ENCODE measurements at places on chromosomes 12 and 14. TPM values are rescaled to one million over a fixed set of nuclear protein-coding genes. Genes with fewer than 3 reads are reported as not detected.
A peak's percentile ranks its signal among the peaks of the same experiment; 100 is the strongest.

- no peak for DNase-seq
Observed at GRCh38 chr12:96486751-96487613, 2.4 kb upstream of the CFAP54 start.

FERMT2 gene
- total RNA-seq, result 123 TPM

PLBD1 gene
- total RNA-seq, result 30.9 TPM

KRT78 gene
- total RNA-seq, result not detected

MANSC4 gene
- not detected for total RNA-seq

PTPRB gene
- 40.0 TPM for total RNA-seq

DNA sequence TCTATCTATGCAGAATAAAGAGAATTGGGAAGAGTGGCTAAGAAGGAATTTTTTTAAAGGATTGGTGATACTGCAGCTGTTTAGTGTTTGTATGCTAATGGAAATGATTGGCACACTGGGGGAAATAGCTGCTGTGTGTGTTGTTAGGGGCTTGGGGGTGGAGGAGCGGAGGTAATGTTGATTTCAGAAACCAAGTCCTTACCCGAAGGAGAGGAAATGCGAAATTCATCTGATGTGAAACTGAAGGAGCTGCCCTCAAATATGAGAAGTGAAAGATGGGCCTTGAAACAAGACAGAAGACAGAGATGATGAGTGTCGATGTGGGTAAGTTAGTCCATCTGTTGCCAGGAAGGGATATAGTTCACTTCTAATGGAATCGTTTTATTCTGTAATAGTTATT, 21.2 kb upstream of the RNASE12 start:
- no peak for DNase-seq

- peak; percentile 91 for DNase-seq
Observed at GRCh38 chr14:105203057-105203531, 22.0 kb upstream of the NUDT14 start.

DNA sequence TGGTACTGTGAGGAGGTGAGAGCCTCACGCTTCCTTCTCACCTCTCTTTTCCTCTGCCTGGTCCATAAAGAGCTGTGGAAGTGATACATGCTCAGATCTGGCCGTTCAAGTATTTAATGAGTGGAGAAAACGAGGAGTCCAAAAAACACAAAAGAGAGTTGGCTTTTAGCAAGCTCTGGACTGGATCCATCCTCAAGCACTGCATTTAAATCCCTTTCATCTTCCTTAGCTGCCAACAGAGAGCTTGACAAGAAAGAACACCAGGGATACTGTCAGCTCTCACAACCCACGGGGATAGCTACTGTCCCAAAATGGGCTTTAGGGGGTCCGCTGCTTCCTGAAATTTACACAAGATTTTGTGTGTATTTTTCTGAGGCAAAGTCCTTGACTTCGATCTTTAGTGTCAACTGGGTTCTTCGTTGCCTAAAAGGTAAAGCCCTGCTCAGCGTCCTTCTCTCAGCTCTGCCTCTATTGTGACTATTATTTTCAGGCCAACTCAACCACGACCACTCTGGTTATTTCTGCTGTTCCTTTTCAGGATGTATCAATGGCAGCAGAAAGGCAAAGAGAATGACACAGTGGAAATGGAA, 120.9 kb downstream of the TMTC1 start:
- DNase-seq, result no peak

CIROP gene
- not detected for total RNA-seq

- no peak for DNase-seq
Observed at GRCh38 chr14:79643132-79643531, 568.2 kb downstream of the DIO2 start.

- DNase-seq, result no peak
Observed at GRCh38 chr12:122473543-122474323, 27.0 kb downstream of the ZCCHC8 start.

GRCh38 chr12:113260127-113260526, 38.9 kb downstream of the TPCN1 start:
- DNase-seq, result peak; percentile 50

MLEC gene
- total RNA-seq, result 157 TPM

FLRT2 gene
- 13.4 TPM for total RNA-seq

DNA sequence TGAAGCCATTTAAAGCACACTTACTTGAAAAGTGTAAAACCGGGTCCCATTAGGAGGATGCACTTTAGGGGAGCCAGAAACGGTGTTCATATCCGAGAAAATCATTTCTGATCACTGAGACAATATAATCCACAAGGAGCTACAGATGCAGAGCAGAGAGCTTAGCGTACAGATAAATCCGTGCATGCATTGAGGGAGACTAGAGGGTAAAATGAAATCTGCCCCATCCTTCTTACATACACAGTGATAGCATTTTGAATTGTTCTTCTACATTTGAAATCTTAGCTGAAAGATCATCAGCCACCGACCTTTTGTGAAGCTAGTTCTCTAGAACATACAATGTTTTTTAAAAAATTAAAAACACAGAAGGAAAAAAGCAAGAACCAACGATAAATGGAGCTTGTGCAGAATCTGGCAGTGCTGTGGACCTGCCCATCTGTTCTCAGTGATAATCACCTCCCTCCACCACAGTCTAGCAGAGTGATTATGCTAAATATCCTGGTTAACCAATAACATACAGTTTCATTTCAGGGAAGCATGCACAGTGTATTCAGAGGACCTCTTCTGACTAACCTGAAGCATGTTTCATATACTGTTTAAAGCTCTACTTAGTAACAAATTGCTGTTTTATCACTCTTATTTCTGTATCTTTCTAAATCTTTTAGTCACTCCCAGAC, 161.1 kb downstream of the PPFIA2 start:
- no peak for DNase-seq

SMOC1 gene
- 23.2 TPM for total RNA-seq

- no peak for DNase-seq
Observed at GRCh38 chr14:69287098-69288010, 27.4 kb downstream of the GALNT16 start.

- DNase-seq, result no peak
Observed at GRCh38 chr12:69511016-69511415, 40.8 kb downstream of the FRS2 start.

DNA sequence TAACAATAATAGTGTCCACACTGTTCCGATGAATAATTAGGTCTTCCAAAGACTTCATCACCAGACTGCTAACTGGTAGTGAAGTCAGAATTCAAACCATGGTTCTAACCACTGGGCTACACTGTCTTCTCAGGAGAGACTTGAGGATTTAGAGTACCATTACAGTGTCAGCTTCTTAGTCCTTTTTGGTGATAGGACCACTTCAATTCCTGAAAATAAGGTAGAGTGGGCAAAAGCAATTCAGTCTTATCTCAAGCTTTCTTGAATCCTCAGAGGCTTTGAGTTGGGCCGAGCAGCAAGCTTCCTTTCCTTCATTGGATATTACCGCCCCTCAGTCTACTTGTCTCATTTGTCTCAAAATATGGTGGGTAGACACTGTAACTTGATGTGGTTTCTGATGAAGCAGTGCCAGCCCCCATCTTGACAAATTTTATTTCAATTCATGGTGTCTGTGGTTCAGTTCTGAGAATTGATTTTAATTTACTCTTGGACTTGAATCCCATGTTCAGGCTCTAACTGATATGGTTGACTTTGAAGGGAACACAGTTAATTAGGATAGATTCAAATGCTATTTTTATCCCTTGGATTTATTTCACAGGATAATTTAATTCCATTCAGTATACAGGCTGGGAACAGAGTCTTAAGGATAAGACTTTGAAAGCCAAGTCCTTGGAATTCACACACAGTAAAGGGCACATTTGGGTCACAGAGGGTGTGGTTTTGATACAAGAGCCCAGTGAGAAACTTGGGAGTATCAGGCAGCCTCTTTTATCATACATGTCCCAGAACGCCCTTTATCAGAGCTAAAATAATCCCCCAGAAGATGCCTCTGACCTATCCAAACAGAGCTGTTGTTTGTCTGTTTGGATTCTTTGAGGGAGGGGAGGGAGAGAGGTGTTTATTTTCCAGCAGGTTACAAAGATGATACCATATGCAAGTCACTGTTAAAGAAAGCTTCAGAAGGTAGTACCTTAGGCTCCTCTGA, 167.3 kb downstream of the PRKCH start:
- DNase-seq, result no peak

PRKD1 gene
- 6.3 TPM for total RNA-seq

- no peak for DNase-seq
Observed at GRCh38 chr12:62363506-62363905, 103.1 kb upstream of the MON2 start.

TAS2R19 gene
- total RNA-seq, result 0.77 TPM
